ENCODE measurements at places on chromosomes 3 and 15.

DNA sequence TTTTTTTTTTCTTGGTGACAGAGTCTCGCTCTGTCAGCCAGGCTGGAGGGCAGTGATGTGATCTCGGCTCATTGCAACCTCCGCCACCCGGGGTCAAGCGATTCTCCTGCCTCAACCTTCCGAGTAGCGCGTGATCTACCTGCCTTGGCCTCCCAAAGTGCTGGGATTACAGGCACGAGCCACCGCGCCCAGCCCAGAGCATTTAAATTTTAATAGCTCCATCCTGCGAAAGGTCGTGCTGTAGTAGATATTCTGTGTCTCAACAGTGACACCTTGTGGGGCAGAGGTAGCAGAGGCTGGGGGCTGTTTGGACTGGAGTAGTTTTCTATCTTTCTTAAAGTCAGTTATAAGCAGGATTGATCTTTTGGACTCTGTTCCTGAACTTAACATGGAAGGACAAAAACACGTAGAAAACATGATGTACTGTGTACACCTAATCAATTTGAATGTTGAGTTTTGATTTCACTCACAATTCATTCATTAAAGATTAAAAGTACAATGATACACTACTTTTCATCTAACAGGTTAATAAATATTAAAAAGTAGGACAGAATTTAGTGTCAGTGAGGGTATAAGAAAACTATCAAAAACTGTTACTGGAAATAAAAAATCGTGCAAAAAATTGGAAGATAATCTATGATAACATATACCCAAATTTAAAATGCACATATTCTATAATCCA is 11.0 kb upstream of the PDCD6IP start:
- DNase-seq: peak; percentile 50

GRCh38 chr3:187041362-187042307 is 97.7 kb downstream of the RPL39L start:
- peak; percentile 61 for DNase-seq

DNA sequence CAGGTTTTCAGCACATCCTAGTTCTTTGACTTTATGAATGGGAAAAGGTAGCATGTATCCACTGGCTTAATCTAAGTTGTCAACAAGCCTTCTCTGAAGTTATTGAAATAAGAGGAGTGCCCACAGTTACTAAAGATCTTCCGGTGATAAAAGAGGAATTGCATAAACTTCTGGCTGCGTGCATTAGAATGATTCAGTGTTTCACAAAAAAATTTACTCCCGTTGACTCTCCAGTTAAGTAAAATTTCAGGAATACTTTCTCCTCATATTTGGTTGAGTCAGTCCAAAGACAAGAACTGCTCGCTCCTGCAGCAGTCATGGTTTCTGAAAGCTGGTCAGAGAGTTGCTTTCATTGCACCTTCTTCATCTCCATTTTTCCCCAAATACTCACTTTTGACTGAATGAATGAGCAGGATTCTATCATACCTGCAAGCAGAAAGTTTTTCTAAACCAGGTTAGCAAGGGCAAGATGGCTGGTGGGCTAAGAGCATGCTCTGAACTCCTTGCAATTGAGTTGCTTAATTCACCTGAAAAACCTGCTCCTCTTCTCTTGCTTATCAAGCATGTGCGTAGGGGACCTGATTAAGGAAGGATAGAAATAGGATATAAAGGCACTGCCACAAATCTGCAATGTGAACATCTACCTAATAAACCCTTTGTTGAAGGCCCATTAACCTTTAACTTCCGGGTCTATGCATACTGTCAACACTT is 64.2 kb upstream of the TIMP4 start:
- DNase-seq: no peak

GRCh38 chr15:98614681-98615080 is 33.7 kb upstream of the IGF1R start:
- no peak for DNase-seq

- DNase-seq: no peak
These were observed 99.2 kb downstream of the AGBL1 start for GRCh38 chr15:86178845-86179244.

DNA sequence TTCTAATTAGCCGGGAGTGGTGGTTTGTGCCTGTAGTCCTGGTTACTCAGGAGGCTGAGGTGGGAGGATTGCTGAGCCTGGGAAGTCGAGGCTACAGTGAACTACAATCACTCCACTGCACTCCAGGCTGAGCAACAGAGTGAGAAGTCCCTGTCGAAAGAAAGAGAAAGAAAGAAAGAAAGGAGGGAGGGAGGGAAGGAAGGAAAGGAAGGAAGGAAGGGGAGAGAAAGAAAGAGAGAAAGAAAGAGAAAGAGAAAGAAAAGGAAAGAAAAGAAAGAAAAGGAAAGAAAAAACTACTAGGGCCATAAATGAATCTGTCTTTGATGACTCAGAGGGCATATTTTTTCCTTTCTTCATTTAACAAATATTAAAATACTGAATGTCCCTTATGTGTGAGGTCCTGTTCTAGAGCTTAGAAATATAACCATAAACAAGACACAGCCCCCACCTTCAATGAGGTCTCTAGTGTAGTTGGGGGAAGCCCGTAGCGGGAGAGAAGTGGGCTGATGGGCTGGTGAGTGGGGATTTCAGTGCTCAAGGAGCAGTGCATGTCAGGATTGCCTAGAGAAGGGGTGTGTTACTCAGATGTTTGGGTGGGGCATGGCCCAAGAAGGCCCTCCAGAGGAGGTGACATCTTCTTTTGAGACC is 35.2 kb upstream of the PIAS1 start:
- DNase-seq: no peak

DNA sequence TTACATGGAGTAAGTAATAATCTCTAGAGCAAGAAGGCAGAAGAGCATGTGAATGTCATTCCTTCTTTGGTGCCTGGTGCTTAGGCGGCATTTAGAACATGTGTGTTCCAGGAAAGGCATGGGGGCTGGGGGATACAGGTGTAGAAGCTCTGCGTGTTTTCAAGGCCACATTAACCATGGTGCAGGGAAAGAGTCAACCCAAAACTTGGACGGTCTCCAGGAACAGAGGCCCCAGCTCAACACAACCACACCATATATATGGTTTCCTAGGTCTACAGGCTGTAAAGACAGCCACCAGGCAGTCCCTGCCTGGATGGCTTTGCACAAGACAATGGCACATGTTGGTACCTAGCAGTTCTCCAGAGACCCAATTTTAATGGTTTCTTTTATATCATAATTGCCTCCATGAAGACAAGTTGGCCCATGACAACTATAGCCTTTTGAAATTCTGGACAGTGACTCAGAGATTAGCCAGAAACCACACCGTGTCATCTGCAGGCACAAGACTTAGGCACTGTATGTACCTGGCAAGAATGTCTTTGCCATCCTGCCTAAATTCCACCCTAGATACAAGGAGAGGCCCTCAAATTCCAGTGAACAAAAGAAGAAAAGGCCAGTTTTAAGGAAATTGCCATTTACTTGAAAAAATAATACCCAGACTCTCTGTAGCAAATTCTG is 25.0 kb upstream of the DGKG start:
- peak; percentile 16 for DNase-seq

- no peak for DNase-seq
These were observed 59.6 kb downstream of the UBP1 start for GRCh38 chr3:33380653-33381052.

DNA sequence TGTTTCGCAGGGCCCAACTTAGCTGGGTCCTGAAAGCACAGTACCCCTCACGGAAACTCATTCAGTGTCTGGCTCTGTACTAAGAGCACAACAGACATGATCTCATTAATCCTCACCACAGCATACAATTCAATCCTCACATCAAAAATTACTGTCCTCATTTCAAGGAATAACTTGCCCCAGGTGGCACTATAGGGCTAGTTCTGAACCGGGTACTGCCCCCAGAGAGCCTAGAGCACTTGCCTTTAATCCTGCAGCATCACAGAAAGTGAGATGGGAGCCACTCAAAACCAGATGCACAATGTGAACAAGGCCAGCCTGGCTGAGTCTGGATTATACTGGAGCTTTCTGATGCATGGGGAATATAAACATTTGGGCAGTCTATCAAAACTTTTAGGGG is 122.6 kb downstream of the OSBPL10 start:
- no peak for DNase-seq

DNA sequence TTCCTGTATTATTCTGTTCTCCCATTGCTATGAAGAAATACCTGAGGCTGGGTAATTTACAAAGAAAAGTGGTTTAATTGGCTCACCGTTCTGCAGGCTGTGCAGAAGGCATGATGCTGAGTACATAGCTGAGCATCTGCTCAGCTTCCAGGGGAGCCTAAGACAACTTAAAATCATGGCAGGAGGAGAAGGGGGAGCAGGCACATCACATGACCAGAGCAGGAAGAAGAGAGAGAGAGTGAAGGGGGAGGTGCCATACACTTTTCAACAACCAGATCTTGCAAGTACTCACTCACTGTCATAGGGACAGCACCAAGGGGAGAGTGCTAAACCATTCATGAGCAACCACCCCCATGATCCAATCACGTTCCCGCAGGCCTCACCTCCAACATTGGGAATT is 184.4 kb downstream of the GOLGA8K start:
- DNase-seq: no peak

- DNase-seq: no peak
These were observed 162.4 kb upstream of the ROBO1 start for GRCh38 chr3:79930196-79930595.

- DNase-seq: peak; percentile 72
These were observed 68.0 kb downstream of the FNDC3B start for GRCh38 chr3:172107403-172107802.

DNA sequence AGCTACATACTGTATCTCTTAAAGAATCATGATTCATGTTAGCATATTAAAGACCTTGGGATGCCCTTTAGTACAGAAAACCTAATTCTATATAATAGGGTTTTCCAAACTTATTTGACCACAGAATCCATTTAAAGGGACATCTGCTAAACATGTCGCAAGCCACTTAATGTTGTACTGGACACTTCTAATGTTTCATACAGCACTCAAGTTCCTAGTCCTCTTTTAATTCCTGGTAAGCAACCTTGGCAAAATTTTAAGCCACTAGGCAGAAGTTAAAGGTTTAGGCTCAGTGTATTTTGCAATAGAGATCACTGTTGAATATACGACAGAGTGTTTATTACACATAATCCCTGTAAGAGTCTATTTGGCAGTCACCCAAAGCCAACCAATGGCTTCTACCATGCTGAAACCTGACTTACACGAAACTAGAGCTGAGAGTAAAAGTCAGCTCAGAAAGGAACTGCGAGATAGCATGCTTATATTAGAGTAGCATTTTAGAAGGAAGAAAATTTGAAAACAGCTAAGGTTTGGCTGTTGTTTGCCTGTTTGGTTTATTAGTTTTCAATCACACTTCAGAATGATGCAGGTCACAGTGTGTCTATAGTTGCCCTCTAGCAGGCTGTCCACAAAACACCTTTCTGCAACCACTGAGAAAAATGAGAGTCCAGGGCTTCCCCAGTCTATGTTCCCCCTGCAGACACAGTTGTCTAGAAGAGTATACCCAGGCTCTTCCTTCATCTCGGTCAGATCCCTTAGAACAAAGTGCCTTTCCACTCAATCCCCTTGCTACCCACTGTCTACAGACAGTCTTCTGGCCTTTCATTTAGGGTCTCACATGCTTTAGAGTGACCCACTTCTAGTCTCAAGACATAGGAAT is 104.4 kb downstream of the FMN1 start:
- DNase-seq: no peak

GRCh38 chr3:106176734-106177133 is 307.9 kb upstream of the CBLB start:
- DNase-seq: peak; percentile 73

- DNase-seq: no peak
These were observed 38.6 kb downstream of the BTLA start for GRCh38 chr3:112460519-112461195.

- DNase-seq: no peak
These were observed 1481.5 kb downstream of the OTOL1 start for GRCh38 chr3:162978136-162978535.

GRCh38 chr15:84671211-84671610 is 13.2 kb upstream of the NMB start:
- DNase-seq: no peak

DNA sequence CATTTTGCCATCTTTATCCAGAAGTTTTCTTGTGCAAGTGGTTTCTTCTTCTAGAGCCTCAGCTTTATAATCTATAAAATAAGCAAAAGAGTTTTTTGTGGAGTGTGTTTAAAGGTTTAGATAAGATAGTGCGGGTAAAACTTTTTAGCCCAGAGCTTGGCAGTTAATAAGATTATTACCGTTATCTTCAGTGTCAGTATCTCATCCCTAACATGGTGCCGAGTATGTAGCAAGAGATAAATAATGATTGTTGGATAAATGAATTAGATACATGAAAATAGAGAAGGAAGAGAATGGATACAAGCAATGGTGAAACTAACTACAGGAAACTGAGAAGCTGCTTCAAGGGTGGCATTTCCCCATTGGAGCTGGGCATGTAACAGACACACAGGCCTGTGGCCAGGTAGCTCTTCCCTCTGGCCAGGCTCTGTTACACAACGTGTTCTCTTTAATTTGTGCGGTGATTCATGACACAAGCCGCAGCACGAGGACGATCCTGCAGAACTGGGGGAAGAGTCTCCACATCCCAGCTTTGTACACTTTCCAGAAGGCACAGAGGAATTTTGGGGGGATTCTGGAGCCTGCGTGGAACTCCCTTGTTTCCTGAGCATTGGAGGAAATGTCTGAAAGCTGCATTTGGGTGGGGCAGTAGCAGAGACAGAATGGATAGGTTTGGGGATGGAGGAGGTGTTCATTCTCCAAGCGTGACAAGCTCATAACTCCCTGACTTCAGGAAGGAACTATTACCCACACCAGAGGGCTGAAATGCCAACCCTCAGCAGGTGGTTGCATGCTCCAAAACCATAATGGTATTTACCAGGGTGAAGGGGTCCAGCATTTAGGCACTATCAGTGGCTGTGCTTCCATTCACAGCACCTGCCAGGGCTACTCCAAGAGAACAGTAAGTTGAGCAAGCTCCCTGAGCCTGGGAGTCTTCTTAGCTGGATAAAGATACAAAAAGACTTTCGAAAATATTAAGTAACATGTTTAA is 14.2 kb upstream of the ST6GAL1 start:
- DNase-seq: no peak

DNA sequence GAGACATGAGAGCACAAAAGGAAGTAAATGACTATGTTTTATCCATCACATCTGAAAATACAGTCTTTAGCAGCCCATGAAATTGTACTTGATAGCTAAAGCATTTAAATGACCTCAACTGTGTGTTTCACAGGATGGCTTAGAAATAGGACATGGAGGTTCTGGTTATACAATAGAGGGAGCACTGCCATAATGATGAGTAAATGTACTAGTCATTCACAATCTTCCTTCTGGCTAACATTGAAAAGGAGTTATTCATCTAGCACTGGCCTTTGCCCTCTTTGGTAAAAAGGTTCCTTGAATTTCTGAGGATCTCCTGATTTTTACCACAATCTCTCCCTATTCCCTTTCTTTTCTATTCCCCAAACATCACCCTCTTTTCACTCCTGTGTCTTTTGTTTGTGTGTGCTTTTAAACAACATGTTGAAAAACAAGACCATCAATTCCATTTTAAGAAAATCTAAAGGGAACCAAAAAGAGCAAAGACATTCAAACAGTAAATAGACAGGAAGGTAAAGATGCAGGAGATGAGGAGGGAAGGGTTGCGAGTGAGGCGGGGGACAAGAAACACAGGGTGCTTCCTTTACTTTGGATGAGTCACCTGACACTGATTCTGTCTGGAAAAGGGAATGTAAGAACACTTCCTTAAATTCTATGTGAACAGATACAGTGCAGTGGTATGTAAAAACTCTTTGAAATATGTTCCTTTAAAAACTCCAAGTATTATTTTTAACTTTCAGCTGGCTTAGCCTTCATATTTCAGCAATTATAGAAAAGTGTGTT is 619.0 kb downstream of the MECOM start:
- DNase-seq: no peak

- peak; percentile 19 for DNase-seq
These were observed 310.4 kb downstream of the PLCL2 start for GRCh38 chr3:17195192-17195611.

Data from stimulated activated CD4-positive, alpha-beta T cell treated with anti-CD3 and anti-CD28 coated beads, Interleukin-1b, Interleukin-23, amount 100 ng/mL, for 48 hours (primary cell).